ENCODE measurements at places on chromosomes 2 and 18.

DNA sequence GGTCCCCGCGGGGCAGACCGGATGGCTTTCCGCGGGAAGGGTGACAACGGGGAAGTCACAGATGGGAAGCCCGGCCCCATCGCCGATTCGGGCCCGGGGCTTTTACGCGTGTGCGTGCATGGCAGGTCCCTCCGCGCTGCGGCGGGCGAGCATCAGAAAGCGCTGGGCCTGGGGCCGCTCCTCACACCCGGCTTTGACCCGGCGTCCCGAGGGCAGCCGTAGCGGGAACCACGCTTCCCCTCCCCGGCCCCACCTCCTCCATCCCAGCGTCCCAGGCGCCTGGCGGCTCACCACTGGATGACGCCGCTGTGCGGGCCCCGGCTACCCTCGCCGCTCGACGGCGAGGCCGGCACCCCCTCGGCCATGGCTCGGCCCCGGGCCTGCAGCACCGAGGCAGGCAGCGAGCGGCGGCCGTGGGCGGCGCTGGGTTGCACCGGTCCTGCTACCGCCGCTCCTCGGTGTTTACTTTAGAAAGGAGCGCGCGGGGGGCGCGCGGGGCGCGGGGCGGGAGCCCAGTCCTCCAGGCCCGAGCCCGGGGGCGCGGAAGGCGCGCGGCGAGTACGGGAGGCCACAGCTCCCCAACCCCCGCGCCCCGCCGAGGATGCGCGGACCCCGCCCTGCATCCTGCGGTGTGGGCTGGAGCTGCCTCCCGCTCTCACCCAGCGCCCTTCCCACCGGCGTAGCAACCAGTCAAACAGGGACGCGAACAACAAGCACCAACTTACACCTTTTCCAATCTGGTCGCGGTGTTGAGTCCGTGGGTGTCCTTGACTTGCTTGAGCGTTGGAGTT, 806 bp downstream of the RFX8 start:
- no peak for DNase-seq

DNA sequence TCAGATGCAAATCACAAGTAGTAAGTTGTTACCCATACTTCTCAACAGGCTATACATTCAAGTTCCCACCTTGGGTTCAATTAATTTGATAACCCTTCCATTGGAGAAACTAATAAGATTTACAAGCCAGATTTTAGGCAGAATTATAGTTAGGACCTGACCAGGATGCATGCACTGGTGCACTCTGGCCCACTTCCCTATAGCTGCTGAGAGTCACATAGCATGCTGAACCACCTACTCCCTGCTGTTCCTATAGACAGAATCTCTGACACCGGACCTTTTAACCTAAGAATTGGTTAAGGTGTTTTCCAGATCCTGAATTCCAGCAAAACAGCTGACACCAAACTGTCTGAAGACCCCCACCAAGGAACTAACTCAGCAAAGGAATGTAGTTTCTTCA, 26.2 kb downstream of the FAM210A start:
- DNase-seq = no peak

GRCh38 chr2:220374282-220374681, 746.9 kb downstream of the SLC4A3 start:
- DNase-seq = no peak

GRCh38 chr18:32476106-32476505, 5.4 kb upstream of the GAREM1 start:
- no peak for DNase-seq

DNA sequence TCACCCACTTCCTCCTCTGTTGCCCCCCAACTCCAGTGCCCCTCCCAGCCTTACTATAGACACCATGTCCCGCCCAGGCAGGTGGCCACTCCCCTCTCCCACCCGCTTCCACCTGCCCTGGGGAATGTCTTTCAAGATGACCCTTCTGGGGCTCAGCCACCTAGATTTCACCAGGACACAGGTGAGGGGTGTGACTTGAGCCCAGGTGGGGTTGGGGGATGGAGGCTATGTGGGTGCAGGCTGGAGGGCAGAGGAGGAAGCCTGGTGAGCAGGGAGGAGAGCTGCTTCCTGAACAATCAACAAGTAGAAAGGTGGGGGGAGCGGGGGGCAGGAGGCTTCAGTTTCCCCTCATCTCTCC, 8.7 kb downstream of the ADRA2B start:
- DNase-seq = no peak

GRCh38 chr2:6941299-6942046, 24.3 kb downstream of the RNF144A start:
- DNase-seq = no peak

- no peak for DNase-seq
These were observed 92.3 kb downstream of the CCBE1 start for GRCh38 chr18:59604877-59605276.

- no peak for DNase-seq
These were observed 70.1 kb upstream of the STPG4 start for GRCh38 chr2:47225061-47225783.

DNA sequence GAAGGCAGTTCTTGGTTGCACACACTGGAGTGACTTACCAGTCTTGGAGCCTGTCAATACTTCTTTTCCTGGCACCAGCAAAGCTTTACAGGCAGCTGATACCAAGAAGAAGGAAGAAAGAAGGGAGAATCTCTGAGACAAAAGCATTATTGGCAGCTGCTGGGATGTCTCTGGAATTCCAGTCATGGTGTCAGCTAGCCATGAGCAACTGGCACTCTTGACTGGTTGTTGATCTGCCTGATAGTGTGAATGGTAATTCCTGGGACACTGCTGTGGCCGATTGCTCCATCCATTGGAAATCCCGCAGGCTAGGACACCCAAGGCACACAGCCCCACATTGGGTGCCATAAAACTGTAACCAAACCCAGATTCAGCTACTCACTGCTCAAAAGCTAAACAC, 17.8 kb upstream of the SPAG16 start:
- no peak for DNase-seq

DNA sequence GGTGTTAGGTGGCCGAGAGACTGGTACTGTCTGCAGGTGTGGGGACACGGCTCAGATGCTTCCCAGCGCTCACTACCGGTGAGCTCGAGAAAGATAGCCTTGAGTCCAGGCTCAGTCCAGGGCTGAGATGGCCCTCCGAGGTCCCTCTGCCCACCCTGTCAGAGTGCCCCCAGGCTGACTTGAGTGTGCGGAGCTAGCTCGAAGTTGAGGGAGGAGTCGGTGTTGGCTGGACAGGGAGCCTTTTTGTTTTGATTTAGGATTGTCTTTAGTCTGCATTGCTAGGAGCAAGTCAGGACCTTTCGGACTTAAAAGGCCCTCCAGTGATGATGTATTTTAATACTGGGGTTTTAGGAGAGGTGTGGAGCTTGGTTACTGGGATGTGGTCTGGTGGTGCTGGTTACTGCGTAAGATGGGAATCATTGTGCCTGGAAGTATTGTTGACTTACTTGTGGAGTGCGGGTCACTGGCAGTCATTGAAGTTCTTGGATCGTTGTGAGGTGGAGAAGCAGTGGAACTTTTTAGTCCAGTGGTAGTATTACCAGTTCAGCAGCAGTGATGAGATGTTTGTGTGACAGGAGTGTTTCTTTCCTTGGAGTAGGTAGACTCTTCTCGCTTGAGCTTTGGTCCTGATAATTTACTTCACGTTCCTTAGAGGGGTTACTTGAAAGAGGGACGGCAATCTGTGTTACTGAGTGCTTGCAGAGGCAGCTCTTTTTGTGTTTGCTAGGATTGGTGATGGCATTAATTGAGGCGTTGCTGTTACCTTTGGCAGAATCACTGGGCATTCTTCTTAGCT, 633 bp downstream of the KIAA1328 start:
- DNase-seq = no peak

DNA sequence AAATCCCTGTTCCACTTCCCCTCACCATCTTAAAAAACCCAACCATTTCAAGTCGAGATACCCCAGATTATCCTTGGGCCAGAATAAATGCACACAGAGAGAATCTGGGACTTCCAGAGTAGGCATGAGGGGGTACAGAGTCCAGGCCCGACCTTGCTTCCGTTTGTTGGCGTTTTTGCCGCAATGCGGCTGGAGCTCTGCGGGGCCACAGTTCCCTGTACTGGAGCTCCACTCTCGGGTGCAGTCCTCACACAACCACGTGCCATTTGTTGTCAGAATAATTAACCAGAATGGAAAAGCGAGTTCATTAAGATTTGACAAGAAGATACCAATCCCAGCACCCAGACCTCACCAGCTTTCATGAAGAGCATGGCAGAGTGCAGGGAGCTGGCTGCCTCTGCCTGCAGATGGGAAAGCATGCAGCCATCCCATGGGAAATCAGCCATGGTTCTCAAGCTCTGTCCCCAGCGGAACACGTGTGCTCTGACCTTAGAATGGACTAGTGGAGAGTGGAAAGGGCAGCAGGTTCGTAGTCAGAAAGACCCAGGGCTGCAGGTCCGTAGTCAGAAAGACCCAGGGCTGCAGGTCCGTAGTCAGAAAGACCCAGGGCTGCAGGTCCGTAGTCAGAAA, 472.8 kb downstream of the EIPR1 start:
- DNase-seq = no peak

- no peak for DNase-seq
These were observed 84.8 kb upstream of the DNAJC10 start for GRCh38 chr2:182631299-182631698.

- no peak for DNase-seq
These were observed 79.5 kb downstream of the EVA1A start for GRCh38 chr2:75480971-75481836.

DNA sequence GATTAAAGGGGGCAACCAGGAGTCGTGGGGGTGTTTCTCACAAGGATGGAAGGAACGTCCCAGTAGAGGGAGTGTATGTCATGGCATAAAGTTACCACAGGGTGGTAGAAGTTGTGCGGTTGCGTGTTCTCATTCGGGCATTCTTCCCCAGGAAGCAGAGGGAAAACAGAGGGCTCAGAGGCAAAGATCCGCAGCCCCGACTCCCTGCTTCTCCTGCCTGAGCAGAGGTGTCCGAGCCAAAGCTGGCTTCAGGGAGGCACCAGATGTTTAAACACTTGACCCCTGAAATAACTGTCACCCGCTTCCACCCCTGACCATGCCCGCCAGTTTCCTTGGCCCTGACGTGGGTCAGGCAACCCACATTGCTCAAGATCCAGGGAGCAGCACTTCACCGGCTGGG, 83.7 kb downstream of the EN1 start:
- DNase-seq = no peak

GRCh38 chr2:182740701-182741100, 24.6 kb downstream of the DNAJC10 start:
- no peak for DNase-seq
